ENCODE measurements at places on chromosomes 1 and 21. TPM values are rescaled to one million over a fixed set of nuclear protein-coding genes. Genes with fewer than 3 reads are reported as not detected.
A peak's percentile ranks its signal among the peaks of the same experiment; 100 is the strongest.

DNASE2B gene
- 0.39 TPM for total RNA-seq

- no peak for DNase-seq
Measured at GRCh38 chr1:58650141-58650540, 49.7 kb downstream of the MYSM1 start.

- no peak for DNase-seq
Measured at GRCh38 chr1:214678386-214678785, 75.4 kb downstream of the CENPF start.

CATSPERE gene
- total RNA-seq = 0.74 TPM

KCNJ9 gene
- total RNA-seq = not detected

HSD3B2 gene
- total RNA-seq = not detected

TSPEAR gene
- total RNA-seq = not detected

GRCh38 chr1:228216371-228217320 is 8.8 kb downstream of the OBSCN start:
- DNase-seq = peak; percentile 89

DNA sequence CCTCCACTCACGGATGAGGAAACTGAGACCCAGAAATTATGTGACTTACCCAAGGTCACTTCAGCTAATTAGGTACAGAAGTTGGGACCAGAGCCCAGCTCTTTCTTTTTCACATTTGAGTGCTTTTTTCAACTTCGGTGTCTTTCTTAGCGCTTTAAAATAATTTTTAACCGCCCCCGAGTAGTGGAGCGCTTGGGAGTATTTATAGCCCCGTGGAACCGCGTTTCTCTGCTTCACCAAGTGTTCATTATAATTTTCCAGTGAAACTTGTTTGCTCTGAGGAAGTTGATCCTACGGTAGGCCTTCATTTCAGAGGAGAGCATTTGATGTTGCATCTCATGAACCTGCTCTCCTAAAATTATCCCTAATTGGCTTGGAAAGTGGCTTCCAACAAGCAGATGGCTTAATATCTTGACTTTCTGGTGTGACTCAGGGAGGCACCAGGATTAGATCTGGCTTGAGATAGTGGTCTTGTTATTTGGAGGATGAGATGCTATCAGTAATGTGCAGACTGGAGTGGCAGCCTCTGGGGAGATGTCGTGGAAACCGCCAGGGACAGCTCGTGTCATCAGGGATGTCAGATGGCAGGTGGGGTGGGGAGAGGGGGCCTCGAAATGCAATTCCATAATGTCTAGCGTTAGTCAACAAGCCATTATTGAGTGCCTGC is 321.3 kb downstream of the CAMTA1 start:
- DNase-seq = no peak

GRCh38 chr21:41966041-41966833 is 12.4 kb upstream of the C2CD2 start:
- no peak for DNase-seq

BSND gene
- total RNA-seq = not detected

- DNase-seq = no peak
Measured at GRCh38 chr1:85048296-85049064, at the start of gene MCOLN3. Gene MCOLN3 (minus strand): TSS chr1:85048500. CDS start chr1:85045360, 3,140 bp downstream.

KMO gene
- 3.2 TPM for total RNA-seq

DNA sequence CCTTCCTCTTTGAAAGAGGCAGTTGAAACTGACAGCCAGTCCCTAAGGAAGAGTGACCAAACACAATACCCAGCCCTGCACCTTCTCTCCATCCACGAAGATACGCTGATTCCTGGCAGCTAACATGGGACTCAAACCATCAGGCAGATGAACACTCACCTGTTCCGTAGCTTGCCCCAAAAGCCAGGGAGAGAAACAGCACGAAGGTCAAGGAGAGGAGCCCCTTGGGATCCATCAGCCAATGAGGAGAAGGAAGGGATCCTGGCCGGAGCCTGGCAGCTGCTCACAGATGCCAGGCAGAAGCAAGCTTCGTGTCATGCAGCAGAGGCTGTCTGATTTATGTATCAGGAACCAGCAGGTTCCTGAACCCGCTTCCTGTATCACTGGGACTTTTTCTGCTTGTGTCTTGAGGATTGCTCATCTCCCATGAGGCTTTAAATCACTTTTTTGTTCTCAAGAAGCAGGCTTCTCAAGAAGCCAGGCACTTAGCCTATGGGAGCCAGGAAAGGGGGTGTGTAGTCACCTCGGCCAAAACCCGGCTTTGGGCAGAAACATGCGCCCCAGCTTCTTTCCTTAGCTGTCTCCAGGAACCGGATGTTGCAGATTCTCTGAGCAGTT is at the start of gene SLAMF1:
TSS of gene SLAMF1 (minus strand) at position 334 of the 618 bp plus-strand sequence. CDS start at position 235, 99 bp downstream.
- DNase-seq = no peak

- DNase-seq = no peak
Measured at GRCh38 chr1:184424157-184424556, 37.3 kb downstream of the C1orf21 start.

PPM1J gene
- 0.61 TPM for total RNA-seq

C1orf105 gene
- total RNA-seq = not detected

NMNAT2 gene
- 20.5 TPM for total RNA-seq

APOBEC4 gene
- not detected for total RNA-seq

SPRR4 gene
- total RNA-seq = not detected

DNA sequence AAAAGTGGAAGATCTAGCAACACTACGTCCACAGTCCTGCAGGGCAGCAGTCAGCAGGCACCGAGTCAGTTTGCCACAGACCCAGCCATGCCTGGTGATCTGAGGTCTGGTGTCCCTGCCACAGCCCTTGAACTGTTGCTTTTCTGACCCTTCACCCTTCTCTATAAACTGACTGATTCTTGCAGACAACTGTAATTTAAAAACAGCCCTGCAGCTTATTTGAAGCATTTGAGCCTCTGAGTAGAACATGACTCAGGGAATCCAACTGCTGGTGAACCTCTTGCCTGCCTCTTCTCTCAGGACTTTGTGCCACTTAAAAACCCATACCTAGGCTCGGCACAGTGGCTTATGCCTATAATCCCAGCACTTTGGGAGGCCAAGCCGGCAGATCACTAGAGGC is 107.2 kb downstream of the EDEM3 start:
- peak; percentile 18 for DNase-seq

GRCh38 chr1:61344696-61345095 is 262.3 kb downstream of the NFIA start:
- DNase-seq = no peak

- DNase-seq = no peak
Measured at GRCh38 chr1:211589782-211590721, 11.1 kb upstream of the SLC30A1 start.

GRCh38 chr1:982765-983436 is 1.0 kb upstream of the PERM1 start:
- no peak for DNase-seq

GRCh38 chr1:164703960-164704411 is 145.0 kb downstream of the PBX1 start:
- no peak for DNase-seq

DNA sequence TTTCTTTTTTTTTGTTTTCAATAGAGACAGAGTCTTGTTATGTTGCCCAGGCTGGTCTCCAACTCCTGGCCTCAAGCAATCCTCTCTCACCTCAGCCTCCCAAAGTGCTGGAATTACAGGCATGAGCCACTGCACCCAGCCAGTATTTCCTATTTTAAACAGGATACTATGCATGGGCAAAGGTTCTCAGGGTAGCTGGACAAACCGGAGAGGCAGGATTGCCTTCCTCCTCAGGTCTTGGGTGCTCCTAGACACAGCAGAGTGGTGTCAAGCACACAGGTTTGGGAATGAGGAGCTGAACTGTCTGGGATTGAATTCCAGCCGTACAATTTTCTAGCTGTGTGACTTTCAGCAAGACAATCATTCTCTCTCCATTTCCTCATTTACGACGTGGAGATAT is 22.9 kb upstream of the HNRNPU start:
- DNase-seq = no peak

- DNase-seq = no peak
Measured at GRCh38 chr1:8022395-8023286, 3.5 kb downstream of the ERRFI1 start.

- no peak for DNase-seq
Measured at GRCh38 chr1:211375146-211375818, 48.6 kb downstream of the TRAF5 start.

DNA sequence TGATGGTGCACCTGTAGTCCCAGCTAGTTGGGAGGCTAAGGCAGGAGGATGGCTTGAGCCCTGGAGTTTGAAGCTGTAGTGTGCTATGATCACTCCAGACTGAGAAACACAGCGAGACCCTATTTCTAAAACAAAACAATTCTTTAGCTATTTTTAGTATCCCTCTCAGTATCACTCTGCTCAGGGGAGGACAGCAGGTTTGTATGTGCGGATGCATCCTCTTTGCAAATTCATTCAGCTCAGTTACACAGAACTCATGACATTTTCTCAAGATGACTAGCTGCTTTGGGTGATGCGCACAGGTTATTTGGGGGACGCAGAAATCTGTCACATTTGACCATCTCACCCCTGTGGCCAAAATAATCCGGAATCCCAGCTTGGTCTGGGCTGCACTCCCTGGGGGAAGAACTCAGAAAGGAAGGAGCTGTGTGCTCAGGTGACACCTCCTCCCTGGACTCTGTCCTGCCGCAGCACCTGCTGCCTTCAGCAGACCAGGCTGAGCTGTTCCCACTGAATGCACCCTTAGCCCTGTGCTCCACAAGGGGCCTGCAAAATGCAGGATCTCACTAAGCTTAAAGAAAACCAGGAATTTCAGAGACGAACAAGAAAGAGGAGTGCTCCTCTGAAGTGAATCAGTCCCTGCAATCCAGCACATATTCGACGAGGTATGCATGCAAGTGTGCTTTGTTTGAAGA is 89.5 kb upstream of the PGBD5 start:
- no peak for DNase-seq

OVAAL gene
- total RNA-seq = not detected

DNA sequence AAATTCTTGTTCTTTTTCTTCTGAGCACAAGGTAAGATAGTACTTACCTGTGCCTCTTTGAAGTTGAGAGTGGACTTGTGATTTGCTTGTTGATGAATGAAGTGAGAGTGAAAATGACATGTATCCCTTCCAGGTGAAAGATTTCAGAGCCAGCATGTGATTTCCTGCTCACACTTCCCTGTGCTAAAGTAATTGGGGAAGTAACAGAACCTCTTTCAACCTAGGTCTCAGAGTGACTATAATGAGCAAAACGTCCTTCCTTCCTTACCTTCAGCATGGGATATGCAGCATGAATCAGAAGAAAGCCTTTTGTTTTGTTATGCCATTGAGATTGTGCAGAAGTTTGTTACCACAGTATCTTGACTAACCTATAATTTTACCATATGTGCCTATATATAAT is 24.6 kb downstream of the RAVER2 start:
- no peak for DNase-seq

SMCP gene
- not detected for total RNA-seq

- peak; percentile 20 for DNase-seq
Measured at GRCh38 chr1:36872858-36873257, 161.5 kb downstream of the GRIK3 start.

NUDT4B gene
- total RNA-seq = 0.74 TPM

PTTG1IP gene
- 161 TPM for total RNA-seq

CELA3A gene
- 4.1 TPM for total RNA-seq

LIPI gene
- not detected for total RNA-seq

DNA sequence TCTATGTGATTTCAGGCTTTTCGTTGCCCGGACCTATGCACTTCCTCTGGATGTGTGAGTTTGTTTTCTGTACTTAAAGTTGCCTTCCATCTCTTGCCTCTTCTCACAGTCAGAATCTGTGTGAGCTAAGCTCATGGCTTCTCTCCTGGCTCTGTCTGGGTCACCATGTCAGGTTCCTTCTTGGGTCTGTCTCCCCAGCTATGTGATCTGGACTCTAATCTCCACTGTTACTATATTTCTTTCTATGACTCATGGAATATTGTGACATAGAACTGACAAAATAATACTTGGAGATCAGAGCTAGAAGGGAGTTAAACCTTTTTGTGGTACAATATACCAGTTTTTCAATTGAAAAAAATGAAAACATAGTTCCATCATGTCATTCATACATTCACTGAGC is 172.7 kb upstream of the FGGY start:
- DNase-seq = no peak

DNA sequence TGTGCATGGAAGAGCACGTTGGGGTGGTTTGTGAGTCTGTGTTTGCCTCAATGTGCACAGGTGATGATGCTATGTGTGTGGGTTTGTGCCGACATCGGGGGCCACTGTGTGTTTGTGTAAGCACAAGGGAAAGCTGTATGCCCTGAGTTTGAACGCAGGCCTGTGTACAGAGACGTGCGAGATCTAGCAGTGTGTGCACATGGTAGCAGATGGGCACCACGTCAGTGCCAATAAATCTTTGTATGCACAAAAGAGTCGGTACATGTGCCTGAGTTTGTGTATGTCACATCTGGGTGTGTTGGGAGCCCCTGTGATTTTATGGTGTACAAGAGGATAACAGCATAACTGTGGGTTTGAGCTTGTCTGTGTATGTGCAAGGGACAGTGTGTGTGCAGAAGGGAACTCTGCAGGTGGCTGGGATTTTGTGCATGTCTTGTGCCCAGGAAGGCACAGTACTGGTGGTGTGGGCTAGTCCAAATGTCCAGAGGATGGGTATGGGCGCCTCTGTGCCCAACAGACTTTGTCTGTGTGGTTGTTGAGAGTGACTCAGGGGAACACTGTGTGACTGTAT is 32.0 kb upstream of the WASF2 start:
- DNase-seq = no peak

IFI44 gene
- total RNA-seq = 40.6 TPM

- no peak for DNase-seq
Measured at GRCh38 chr1:165828669-165829329, 1.4 kb downstream of the UCK2 start.

GRCh38 chr1:172809750-172810149 is 150.8 kb downstream of the FASLG start:
- DNase-seq = no peak

GRCh38 chr1:177848577-177848976 is 121.3 kb downstream of the SEC16B start:
- no peak for DNase-seq

GRCh38 chr21:45981151-45982091 is at the start of gene COL6A1:
Gene COL6A1 (plus strand): TSS chr21:45981770. CDS start chr21:45981851, 81 bp downstream.
- no peak for DNase-seq

- peak; percentile 87 for DNase-seq
Measured at GRCh38 chr1:40312238-40313205, 4.6 kb downstream of the COL9A2 start.

GRCh38 chr1:29688471-29689365 is 452.4 kb downstream of the PTPRU start:
- DNase-seq = peak; percentile 76

GRCh38 chr1:108070662-108071061 is 105.7 kb upstream of the VAV3 start:
- DNase-seq = no peak

CLCA1 gene
- 0.29 TPM for total RNA-seq

DNA sequence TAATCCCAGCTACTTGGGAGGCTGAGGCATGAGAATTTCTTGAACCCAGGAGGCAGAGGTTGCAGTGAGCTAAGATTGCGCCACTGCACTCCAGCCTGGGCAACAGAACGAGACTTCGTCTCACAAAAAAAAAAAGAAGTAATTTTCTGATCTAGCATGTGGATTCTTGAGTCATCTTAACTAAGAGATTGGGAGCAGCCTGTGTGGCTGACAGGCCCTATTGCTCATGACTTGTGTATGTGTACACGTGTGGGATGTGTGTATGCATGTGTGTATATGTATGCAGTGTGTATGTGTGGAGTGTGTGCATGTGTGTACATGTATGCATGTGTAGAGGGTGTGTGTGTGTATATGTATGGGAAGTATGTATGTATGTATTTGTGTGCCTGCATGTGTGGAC is 29.5 kb downstream of the DOP1B start:
- DNase-seq = no peak
